Glomerular endothelial cell (primary cell): ENCODE measurements at places on chromosomes 5 and 9. TPM values are rescaled to one million over a fixed set of nuclear protein-coding genes. Genes with fewer than 3 reads are reported as not detected.

CMYA5 gene
- under 0.01 and 0.06 TPM in 2 replicates for total RNA-seq

PTGS1 gene
- 1.1 and 4.2 TPM in 2 replicates for total RNA-seq

TBC1D2 gene
- total RNA-seq = 7.2 and 8.6 TPM in 2 replicates

SLC6A3 gene
- total RNA-seq = not detected in 2 replicates

SMIM33 gene
- not detected in 2 replicates for total RNA-seq

OR1Q1 gene
- not detected in 2 replicates for total RNA-seq

GABRP gene
- total RNA-seq = 0.29 and 0.41 TPM in 2 replicates

LRRC19 gene
- not detected in 2 replicates for total RNA-seq

CYFIP2 gene
- total RNA-seq = 26.7 and 47.5 TPM in 2 replicates

CXCL14 gene
- total RNA-seq = not detected in 2 replicates

PCDHGA11 gene
- total RNA-seq = 12.3 and 17.5 TPM in 2 replicates

PCDHB16 gene
- total RNA-seq = 0.05 and 1.1 TPM in 2 replicates

PDE6A gene
- not detected in 2 replicates for total RNA-seq

F2RL1 gene
- total RNA-seq = 47.6 and 81.4 TPM in 2 replicates

TYRP1 gene
- not detected in 2 replicates for total RNA-seq

CER1 gene
- not detected in 2 replicates for total RNA-seq

GABRA1 gene
- total RNA-seq = not detected in 2 replicates

ANXA2R gene
- total RNA-seq = 4.1 and 11.2 TPM in 2 replicates

HAUS6 gene
- 11.1 and 15.0 TPM in 2 replicates for total RNA-seq

CATSPER3 gene
- total RNA-seq = not detected in 2 replicates

CD14 gene
- 0.23 TPM in 1 of 2 replicates, not detected in the other for total RNA-seq

KCNMB1 gene
- total RNA-seq = not detected in 2 replicates

RAI14 gene
- 231 and 250 TPM in 2 replicates for total RNA-seq

ZDHHC11B gene
- total RNA-seq = not detected in 2 replicates

PCDHGB1 gene
- total RNA-seq = 0.82 and 2.3 TPM in 2 replicates

ST6GALNAC6 gene
- total RNA-seq = 70.4 and 72.0 TPM in 2 replicates

PCDHGA5 gene
- 0.82 and 2.1 TPM in 2 replicates for total RNA-seq

PPP3R2 gene
- total RNA-seq = not detected in 2 replicates

MYOT gene
- total RNA-seq = not detected in 2 replicates

SNCB gene
- total RNA-seq = 0.70 and 1.8 TPM in 2 replicates

PFN3 gene
- total RNA-seq = not detected in 2 replicates

NOTCH1 gene
- total RNA-seq = 114 and 284 TPM in 2 replicates

SURF1 gene
- total RNA-seq = 16.6 and 27.0 TPM in 2 replicates
